Activated CD4-positive, alpha-beta memory T cell treated with anti-CD3 and anti-CD28 coated beads, Interleukin-2, amount 10 ng/mL, durations not matched to agents 7 days and 5 days (primary cell): ENCODE measurements at places on chromosomes 16 and 17. TPM values are rescaled to one million over a fixed set of nuclear protein-coding genes. Genes with fewer than 3 reads are reported as not detected.

- peak; percentile 75 for DNase-seq
Measured at GRCh38 chr17:21513012-21513570, 136.9 kb downstream of the KCNJ12 start.

GRCh38 chr17:50379351-50380132, 6.5 kb downstream of the EME1 start:
- no peak for DNase-seq

DNA sequence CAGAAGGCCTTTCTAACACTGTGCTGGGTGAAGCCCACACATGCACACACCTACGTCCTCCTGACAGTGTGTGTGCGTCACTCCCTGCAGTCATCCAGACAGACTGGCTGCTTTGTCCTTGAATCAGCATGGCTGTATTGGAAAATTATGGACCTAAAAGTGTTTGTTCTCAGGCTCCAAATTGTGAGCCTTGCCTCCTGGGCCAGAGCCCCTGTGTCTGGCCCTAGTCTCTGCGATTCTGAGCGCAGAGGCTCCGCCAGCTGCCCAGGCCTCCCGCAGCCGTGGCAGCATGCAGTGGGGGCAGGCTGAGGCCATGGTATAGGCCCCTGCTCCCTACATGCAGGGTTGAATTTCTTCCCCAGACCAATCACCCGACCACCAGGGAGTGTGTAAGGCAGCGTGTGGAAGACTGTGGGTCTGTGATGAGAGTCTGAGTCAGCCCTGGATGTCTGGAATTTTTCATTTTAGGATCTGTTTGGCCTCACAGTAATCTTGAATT, 166.9 kb downstream of the LGALS9B start:
- no peak for DNase-seq

DNA sequence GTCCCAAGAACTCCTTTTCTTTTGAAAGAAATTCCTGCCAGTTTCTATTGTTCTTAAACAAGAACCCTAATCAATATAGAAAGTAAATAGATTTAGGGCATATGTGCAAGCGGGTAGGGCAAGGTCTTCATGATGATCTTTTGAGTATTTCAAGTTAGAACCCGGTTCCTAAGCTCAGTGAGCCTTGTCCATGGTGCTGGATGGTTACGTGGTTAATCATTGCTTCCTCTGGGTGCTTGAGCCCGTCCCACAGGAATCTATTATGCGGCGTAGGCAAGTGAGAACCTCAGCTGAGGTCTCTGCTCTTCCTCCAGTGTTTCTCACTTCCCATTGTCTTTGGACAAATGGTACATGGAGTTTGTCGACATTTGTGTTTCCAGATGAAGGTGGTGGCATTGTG, 580.8 kb upstream of the EEF2KMT start:
- no peak for DNase-seq

The RPL38 gene
- total RNA-seq, result 1,064 TPM
